Cardiac muscle cell (in vitro differentiated cells and primary cell): ENCODE measurements at places on chromosomes 1 and 21.

DNA sequence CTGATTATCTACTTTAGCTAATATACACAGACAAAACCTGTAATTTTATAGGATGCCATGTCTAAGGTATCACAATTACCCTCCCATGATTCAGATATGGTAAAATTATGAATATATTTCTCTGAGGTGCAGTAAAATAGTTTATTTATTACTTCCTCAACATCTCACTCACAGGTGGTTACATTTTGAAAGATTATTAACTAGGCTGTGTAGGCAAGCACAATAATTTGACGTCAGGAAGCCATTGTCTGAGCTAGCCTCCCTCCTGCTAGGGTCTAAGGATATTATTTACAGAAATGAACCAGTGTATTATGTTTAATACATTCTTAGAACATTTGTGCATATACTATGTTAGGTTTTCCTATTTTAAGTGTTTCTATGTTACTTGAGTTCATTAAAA, 69.9 kb upstream of the ADGRL2 start:
- no peak for DNase-seq

DNA sequence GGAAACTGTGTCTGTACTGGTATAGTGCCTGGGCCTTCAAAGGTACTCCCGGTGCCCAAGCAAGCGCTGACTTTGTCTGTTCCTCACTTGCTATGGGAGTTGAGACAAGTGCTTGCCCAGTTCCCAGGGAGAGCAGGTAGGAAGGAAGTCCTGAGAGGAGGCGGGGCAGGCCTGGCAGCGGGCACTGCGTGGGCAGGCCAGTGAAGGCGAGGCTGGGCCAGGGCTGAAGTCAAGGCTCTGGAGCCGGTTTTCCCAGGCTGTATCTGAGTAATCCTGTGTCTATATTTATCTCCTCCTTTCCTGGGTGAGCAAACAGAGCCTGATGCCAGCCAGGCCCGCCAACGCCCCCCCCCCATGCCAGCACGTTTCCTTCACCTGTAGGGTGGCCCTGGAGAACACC, 15.9 kb upstream of the EDN2 start:
- no peak for DNase-seq

GRCh38 chr1:31987135-31987619, 26.5 kb upstream of the KHDRBS1 start:
- no peak for DNase-seq

- DNase-seq: no peak
Measured at GRCh38 chr1:174324493-174324892, 123.3 kb upstream of the GPR52 start.

GRCh38 chr1:193355178-193355577, 168.8 kb upstream of the B3GALT2 start:
- peak; percentile 21 for DNase-seq

DNA sequence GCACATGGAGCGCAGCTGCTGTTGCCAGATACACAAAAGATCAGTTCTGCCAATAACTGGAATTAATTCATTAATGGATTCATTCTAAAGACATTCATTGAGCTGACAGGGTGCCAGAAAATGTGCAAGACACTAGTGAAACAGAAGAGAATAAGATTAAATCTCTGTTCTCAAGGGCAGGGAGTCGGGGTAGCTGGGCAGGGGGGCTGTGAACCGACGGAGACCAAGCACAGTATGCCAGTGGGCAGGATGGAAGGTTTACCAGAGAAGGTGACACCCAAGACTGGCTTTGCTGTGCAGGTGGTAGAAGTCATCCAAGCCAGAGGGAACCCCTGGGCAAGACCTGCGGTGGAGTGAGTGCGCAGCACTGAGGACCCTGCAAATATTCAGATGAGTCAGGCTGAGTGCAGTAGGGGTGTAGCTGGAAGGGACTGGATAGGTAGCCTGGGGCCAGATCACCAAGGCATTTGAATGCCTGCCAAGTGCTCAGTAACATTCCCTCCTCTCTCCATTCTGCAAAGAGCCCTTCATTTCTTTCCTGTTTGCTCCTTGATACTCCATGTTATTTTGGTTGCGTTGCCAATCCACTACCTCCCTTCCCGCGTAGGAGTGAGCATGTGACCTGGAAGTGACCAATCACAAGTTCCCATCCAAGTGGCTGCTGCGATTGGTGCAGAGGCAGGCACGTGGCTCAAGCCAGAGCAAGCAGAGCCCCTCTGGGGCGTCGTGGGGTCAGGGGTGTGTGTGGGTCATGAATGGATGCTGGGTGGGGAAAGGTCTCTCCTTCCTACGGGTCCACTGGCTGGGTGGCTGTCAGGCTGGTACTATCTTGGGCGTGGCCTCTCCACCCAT, 413.1 kb downstream of the PTPRU start:
- no peak for DNase-seq

- no peak for DNase-seq
Measured at GRCh38 chr1:119027759-119028158, 39.6 kb upstream of the TBX15 start.

GRCh38 chr21:14911351-14911750, 153.4 kb downstream of the NRIP1 start:
- DNase-seq: no peak

DNA sequence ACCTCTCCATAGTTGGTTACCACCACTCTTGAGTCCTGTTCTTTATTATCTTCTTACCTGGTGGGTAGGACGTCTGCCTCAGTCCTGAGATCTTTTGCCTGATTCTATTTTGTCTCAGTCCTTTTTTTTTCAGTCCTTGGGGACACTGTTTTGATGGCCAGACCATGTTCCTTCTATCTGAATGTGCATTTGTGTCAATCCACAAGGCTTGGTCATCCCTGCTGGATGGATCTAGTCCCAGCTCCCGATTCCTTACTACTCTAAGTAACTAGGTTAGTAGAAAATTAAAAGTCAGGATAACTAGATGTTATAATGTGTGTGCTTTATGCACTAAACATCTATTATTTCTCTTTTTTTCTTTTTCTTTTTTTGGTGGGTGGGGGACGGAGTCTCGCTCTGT, 28.1 kb upstream of the AK4 start:
- no peak for DNase-seq

DNA sequence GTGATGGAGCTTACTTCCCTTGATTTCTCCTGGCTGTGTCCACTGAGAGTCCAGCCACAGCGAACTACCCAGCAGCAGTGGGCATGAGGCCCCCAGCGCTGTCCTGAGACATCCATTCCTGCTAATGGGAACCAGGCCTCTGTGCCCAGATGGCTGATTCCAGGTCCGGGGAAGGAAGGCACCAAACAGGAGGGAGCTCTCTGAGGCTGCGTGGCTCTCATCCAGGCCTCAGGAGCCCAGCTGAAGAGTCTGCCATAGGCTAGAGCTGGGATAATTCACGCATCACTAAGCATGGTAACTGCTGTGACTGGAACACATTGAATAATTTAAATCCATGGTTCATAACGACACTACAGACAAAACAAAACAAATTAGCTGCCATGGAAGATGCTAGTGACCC, 24.7 kb upstream of the LRRC47 start:
- DNase-seq: no peak

DNA sequence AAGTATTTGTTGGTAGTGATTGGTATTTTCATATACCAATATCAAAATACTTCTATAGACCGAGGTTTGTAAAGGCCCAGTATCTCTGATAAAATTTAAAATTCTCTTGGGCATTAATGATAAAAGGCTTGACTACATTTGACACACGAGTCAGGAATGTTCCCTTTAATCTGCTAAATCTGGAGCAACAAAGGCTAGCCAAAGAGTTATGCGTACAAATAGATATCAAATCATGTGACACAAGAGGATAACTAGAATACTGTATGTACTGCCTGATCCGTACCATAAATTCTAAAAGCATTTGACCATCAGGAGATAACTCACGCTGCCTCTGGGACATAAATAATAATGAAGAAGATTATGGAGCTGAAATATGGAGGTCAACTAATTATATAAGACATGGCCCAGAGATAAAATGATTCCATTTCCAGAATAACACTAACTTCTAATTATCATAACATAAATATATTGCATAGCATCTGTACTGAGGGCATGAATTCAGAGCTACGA, 64.2 kb upstream of the SH3GLB1 start:
- DNase-seq: peak; percentile 37

DNA sequence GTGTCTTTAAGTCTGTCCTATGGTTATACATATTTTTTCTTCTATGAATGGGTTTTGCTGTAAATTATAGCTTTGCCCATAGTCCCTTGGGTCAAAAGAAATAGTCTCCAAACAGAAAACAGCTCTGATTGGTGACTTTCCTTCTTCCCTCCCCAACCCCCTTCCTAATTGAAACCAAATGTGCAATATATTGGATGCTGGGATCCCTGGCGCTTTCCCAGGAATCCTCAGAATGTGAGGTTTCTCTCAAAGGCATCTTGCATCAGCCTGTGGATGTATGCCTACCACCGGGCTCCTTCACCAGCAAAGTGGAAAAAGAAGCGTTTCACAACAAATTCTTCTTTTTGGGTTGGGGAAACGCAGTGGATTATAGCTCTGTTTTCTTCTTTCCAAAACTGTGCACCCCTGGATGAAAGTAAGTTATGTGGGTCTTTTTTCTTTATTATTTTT, at the start of gene DDR2:
TSS of gene DDR2 (plus strand) at position 248 of the 450 bp plus-strand sequence. CDS start 86,600 bp downstream, outside the sequence.
- DNase-seq: no peak

GRCh38 chr1:176884286-176884685, 280.2 kb downstream of the ASTN1 start:
- DNase-seq: no peak

GRCh38 chr1:9960706-9961562, 17.7 kb downstream of the NMNAT1 start:
- peak; percentile 73 for DNase-seq

- no peak for DNase-seq
Measured at GRCh38 chr1:82329226-82329625, 528.5 kb downstream of the ADGRL2 start.

DNA sequence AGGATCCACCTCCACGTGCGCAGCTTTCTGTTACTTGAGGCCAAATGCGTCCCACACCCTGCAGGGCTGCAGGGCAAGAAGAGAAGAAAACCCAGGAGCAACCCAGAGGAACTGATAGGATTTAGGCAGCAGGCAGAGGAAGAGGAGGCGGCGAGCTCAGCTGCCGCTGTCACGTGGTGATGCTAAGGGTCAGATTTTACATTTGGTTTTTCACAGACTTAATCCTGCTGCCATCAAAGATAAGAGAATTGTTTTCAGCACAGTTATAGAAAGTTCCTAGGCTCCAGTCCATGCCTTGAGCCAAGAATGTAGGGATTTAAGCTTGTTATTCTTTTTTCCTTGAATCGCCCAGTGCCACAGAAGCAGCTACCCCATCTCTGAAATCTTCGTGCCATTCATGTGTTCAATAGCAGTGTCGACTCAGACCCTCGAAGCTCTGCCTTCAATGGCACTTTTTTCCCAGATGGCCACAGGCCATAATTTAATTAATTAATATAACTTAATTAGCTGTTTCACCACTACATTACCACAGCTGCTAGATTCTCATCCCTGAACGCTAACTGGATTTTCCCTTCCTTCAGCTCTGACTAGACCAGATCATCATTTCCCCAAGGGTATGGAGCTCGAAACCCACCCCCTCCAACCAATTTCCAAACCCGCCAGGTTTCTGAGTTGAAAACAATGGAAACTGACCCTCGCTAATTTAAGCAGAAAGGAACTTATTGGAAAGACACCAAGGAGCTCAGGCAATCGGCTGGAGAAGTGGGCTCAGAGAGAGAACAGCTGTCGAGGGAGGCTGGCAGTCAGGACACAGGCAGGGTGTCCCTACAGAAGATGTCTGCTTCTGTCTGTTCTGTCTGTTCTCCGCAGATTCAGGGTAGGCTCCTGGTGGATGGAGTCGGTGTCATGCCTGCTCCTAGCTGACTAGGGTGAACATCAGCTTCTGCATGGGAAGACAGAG, 36.2 kb downstream of the LDLRAP1 start:
- DNase-seq: no peak

- no peak for DNase-seq
Measured at GRCh38 chr1:98660940-98661543, 479 bp upstream of the SNX7 start.

DNA sequence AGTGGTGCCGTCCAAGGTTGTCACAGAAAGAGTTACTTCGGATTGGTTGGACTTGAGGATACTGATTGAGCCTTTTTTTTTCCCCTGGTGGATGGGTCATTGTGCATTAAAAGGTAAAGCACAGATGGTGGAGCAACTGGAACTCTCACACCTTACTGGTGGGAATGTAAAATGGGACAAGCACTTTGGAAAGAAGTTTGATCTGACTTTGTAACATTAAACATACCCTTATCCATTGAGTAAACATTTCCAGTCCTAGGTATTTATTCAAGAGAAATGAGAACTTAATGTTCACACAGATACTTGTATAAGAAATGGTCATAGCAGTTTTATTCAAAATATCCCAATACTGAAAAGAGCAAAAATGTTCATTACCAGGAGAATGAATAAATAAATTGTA, 14.9 kb downstream of the PLA2G2A start:
- DNase-seq: no peak

GRCh38 chr21:29368906-29369305, 70.2 kb downstream of the BACH1 start:
- DNase-seq: no peak

DNA sequence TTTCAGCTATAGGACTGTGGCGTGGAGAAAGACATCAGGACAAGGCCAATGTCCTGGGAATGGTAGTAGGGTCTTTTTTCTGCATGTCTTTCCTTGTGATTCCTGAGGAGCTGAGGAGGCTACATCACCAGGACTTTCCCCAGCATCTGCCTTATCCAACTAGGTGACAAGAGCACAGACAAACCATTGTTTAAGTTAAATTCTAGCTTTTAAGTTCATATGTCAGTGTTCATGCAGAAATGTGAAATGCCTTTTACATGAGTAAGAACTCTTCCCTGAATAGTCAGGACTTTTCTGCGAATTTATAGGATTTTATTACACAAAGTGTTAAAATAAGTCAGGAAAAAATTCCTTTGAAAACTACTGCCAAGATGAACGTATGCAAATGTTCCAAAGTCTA, 154.2 kb downstream of the PTGER3 start:
- no peak for DNase-seq

- no peak for DNase-seq
Measured at GRCh38 chr1:239155466-239156091, 230.8 kb upstream of the CHRM3 start.

- peak; percentile 63 for DNase-seq
Measured at GRCh38 chr1:171801487-171801891, 20.0 kb downstream of the METTL13 start.

GRCh38 chr1:4838231-4838630, 183.8 kb downstream of the AJAP1 start:
- no peak for DNase-seq

DNA sequence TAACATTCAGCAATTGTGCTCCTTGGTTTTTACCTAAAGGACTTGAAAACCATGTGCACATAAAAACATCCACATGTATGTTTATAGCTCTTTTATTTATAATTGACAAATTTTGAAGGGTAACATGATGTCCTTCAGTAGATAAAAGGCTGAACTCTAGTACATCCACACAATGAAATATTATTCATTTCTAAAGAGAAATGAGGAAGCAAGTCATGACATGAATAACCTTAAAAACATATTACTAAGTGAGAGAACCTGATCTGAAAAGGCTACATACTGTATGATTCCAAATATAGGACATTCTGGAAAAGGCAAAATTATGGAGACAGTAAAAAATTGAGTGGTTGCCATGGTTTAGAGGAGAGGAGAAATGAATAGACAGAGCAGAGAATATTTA, 50.3 kb downstream of the DRAM2 start:
- no peak for DNase-seq
